ENCODE measurements at places on chromosomes 5 and 9.
A peak's percentile ranks its signal among the peaks of the same experiment; 100 is the strongest.

DNA sequence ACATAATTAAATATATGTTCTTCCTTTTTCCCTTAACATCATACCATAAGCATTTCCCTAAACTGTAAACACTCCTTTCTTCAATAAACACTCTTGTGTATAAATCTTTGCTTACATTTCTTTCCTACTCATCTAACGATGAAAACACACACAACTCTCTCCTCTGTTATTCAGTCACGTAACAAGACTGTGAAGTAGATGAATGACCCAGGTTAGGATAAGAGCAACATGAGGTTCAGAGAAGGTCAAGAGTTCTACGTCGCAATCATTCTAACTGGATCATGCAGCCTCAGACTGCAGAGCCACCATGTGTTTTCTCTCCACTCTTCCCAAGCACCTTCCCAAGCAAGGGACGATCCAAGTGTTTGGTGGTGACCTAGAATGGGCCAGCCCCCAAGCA lies 70.5 kb upstream of the SPTLC1 start:
- DNase-seq, result no peak

DNA sequence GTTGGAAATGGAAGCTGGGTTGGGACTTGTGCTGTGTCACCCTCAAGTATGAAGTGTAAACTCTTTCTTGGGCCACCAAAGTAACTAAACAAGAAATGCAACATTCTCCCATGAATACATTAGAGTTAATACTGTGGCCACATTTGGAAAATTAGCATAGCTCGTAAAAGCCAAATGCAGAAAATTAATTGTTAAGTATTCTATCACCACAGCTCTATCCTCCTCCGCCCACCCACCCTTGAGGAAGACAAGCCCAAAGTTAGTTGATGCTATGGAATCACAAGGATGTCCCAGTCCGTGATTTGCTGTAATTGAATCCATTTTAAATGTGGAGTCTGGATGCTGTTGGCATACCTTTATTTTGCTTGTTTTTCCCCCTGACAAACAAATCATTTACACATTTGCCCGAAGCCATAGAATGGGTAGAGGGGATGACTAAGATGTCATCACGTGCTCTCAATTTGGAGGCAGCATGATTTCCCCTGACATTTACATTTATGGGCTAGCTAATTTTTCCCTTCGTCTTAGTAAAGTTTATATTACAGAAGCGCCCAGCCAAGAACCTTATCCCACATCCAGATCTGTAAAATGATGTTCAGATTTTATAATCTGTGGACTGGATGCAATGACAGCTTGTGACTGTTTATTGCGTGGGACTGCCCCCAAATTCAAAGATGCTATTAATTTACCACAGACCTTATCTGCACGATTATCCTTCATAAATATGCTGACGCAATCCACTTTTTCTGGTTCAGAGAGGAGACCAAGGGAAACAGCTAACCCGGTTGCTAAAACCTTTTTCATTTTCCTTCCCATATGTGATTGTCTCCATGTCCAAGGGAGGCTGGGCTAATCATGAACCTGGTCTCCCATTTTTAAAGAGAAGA lies 3.7 kb downstream of the MSX2 start:
- DNase-seq, result no peak

DNA sequence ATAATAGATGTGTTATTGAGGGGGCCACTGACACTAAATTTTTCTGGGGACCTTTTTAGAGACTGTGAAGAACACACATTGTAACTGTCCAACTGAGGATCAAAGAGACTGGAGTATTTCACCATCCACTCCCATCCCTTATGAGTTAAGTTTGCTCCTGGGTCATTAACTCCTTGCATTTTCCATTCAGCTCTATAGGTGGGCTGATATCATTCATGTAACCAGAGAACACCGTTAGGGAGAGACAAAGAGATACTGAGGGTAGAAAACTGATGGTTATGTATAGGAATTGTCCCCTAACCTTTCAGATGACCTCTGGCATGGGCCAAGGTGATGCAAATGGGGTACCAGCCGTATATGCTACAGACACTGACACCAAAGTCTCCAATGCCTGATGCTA lies 142.4 kb upstream of the TLR4 start:
- DNase-seq, result no peak

GRCh38 chr9:85514256-85514655 lies 227.5 kb downstream of the AGTPBP1 start:
- no peak for DNase-seq

- no peak for DNase-seq
Observed at GRCh38 chr5:76269932-76270610, 133.0 kb upstream of the IQGAP2 start.

DNA sequence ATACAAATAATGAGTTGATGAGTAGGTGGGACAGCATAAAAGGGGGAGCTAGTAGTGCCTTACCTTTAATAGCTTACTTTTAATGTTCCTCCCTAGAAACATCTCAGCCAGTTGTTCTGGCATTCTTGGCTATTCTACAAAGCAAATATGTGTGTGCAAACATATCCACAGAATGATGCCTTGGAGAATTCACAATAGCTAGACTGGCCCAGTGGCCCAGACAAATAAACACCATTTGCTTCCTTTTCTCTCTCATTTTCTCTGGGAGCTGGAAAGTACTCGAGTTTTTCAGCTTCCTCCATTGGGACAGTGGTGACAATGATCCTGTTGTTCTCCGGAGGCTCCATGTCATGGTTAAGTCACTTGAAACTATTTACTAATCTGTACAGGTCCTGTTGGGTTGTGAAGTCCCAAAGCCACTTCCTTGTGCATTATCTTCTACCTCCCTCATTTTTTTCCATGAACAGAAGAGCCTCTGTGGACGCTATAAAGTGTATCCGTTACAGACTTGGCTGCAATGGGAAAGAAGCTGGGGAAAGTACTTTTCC lies 122.9 kb downstream of the DMAC1 start:
- DNase-seq, result no peak

DNA sequence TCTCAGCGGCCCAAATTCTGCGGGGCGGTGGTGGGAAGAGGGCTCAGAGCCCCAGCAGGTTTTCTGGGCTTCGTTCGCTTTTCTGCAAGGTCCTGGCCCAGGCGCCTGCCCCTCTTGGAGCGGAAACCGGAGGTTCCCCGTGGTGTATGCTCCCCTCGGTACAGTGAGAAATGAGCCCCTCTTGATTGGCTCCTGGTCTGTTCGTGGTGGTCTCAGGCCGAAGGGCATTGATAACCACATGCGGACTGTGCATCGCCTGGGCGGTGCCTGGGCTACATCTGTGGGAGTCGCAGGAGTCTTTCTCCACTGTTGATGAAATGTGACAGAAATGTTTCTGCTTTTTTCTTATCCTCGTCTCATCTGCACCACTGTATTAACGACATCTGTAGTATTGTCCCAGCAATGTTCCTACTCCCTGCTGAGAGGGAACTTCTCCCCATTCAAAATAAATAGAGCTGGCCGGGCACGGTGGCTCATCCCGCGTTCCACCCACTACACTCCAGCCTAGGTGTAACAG lies 682 bp downstream of the MAN1B1 start:
- DNase-seq, result peak; percentile 78

- no peak for DNase-seq
Observed at GRCh38 chr5:172442592-172442991, 11.7 kb downstream of the SH3PXD2B start.

GRCh38 chr5:130720355-130720754 lies 444.7 kb downstream of the HINT1 start:
- DNase-seq, result peak; percentile 76

GRCh38 chr5:170611449-170612090 lies 107.8 kb downstream of the KCNIP1 start:
- no peak for DNase-seq

DNA sequence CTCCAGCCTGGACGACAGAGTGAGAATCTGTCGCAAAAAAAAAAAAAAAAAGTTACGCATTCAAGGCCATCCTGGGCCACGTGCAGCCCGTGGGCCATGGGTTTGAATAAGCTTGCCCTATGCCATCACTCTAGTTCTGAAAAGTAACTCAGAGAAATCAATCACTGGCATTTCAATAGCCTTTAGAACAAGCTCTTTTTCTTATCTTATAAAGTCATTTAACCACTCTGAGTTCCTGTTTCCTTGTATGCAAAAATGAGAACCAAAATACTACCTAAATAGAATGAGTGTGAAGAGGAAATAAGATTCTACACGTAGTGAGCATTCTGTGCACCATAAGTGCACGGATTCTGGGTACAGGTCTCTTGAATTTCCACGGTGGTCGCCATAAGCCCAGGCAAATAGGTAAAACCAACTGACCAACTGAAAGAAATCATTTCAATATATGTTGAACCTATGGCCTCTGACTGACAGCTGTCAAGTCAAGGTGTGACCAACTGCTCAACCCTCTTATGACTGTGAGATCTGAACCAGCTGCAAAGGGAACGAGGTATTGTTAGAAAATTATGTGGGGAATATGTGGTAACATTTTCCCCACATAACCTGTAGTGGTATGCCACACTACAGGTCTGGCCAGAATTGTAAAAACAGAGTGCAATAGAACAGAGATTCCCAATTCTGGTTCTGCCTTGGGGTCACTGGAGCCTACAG lies 143.9 kb upstream of the LHFPL2 start:
- DNase-seq, result peak; percentile 33

GRCh38 chr5:76838481-76839261 lies 11.1 kb upstream of the S100Z start:
- DNase-seq, result no peak

DNA sequence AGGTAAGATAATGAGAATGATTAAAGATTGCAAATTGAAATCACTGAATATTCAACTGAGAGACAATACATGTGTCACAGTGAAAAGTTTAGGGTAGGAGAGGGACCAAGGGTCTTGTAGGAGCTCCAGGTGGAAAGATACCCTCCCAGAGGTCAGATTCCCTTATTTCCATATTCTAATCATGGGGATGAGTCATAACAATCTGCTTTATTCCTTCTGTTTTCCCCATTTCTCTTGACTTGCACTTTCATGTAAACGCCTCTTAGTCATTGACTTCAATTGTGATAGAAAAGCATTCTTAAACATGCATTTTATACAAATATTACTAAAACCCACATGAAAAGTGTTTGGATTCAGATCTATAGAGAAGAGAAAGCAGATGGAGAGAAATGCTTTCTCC lies 81.3 kb upstream of the CTSL start:
- DNase-seq, result no peak

GRCh38 chr9:127311239-127311741 lies 46.7 kb downstream of the GARNL3 start:
- peak; percentile 5 for DNase-seq

DNA sequence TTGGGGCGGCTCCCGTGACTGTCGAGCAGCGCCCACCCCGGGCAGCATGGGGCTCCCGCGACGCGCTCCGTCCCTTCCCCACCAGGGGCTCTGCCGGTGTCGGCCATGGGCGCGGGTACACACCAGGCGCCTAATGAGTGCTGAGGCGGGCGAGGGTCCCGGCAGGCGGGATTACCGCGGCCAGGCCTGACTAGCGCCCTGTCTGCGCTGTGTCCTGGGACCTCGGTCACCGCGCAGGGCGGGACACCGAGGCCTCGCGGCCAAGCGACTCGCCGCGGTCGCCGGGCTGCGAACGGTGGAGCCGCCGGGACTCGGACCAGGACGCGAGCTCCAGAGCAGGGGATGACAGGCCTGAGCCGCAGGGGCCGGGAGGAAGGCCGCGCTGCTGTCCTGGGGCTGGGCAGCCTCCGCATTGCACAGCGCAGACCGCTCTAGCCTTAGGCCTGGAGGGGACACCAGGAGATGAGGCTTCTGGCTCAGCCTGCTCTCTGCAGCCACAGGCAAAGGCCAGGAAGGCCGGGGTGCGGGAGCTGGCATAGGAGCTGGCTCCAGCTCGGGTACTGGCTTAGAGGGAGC lies 14.1 kb downstream of the LCN10 start:
- peak; percentile 55 for DNase-seq

DNA sequence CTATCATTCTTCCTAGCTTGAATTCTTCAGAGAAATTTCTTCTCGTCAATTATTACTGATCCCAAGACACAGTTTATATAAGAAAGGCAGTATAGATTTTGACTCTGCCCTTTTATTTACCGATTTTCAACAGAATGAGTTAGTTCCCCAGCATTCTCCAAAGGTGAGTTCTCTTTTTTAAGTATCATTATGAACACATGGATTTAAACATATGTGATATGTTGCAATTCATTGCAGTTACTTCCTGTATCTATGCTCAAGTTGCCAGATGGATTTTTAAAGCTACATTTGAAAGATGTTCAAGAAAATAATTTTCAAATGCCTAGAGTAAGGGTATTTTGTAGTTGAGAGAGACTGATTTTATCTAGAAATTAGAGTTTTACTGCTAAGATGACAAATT lies 8.4 kb downstream of the WDR41 start:
- DNase-seq, result no peak

- DNase-seq, result no peak
Observed at GRCh38 chr9:14863402-14863801, 46.8 kb downstream of the FREM1 start.

DNA sequence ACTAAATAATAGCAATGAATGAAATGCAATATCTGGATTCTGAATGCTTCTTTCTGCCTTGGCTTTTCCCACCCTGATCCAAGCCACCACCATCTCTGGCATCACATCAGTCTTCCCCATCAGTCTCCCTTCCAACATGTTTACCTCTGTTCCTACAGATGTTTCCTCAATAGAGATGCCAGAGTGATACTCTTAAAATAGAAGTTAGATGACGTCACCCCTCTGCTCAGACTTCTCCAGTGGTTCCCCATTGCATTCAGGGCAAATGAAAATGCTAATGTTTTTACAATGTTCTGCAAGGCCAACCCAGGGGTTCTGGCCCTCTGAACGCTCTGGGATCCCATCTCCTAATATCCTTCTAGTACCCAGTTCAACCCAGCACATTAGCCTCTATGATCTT lies 305.8 kb downstream of the TRIM32 start:
- DNase-seq, result no peak

DNA sequence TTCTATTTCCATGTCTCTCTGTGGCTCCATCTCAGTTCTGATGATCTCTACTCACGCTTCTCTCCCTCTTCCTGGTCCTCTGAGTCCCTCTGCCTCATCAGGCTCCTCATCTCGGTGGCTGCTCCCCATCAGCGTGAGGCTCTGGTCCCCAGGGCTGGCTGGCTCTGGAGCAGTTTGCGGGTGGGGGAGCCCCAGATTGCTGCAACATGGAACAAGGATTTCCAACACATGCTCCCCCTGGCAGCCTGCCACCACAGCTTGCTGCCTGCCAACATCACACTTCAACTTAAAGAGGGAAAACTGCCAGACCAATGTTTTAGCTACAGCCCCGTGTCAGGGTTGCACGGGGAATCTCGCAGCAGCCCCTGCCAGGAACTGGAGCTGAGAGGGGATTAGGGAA lies 77.2 kb upstream of the NEK6 start:
- DNase-seq, result no peak
